Endothelial cell of umbilical vein (primary cell): ENCODE measurements at places on chromosomes 7 and 10. TPM values are rescaled to one million over a fixed set of nuclear protein-coding genes. Genes with fewer than 3 reads are reported as not detected.

Gene COBL
- total RNA-seq, result 0.07 and 0.11 TPM in 2 replicates

Gene ACSM6
- total RNA-seq, result not detected in 2 replicates

Gene DRGX
- not detected in 2 replicates for total RNA-seq

Gene BMPER
- 0.13 and 0.32 TPM in 2 replicates for total RNA-seq

Gene DIP2C
- total RNA-seq, result 10.1 and 10.7 TPM in 2 replicates

Gene SNCG
- 30.5 and 31.4 TPM in 2 replicates for total RNA-seq

Gene IMPDH1
- total RNA-seq, result 91.7 and 97.9 TPM in 2 replicates

Gene CTNNA3
- not detected in 2 replicates for total RNA-seq

Gene HYAL4
- total RNA-seq, result not detected in 2 replicates

Gene TRRAP
- total RNA-seq, result 39.8 and 45.8 TPM in 2 replicates

Gene ASZ1
- not detected in 2 replicates for total RNA-seq

Gene EPHB4
- 148 and 193 TPM in 2 replicates for total RNA-seq

Gene MPP7
- total RNA-seq, result 0.73 and 1.0 TPM in 2 replicates

Gene OR2A12
- total RNA-seq, result not detected in 2 replicates

Gene CACNA2D1
- 38.6 and 42.1 TPM in 2 replicates for total RNA-seq

Gene RHOBTB1
- 31.0 and 31.3 TPM in 2 replicates for total RNA-seq

Gene POMZP3
- total RNA-seq, result 9.8 and 20.8 TPM in 2 replicates

Gene EPO
- total RNA-seq, result not detected in 2 replicates

Gene AKR1D1
- not detected in 2 replicates for total RNA-seq

Gene ZNF655
- total RNA-seq, result 15.7 and 16.9 TPM in 2 replicates

Gene GLI3
- 24.9 and 30.3 TPM in 2 replicates for total RNA-seq
